BJ (cell line): ENCODE measurements at places on chromosomes 3 and 15.
A peak's percentile ranks its signal among the peaks of the same experiment; 100 is the strongest.

- DNase-seq, result no peak
Measured at GRCh38 chr15:42549032-42549491, 424 bp downstream of the HAUS2 start.

DNA sequence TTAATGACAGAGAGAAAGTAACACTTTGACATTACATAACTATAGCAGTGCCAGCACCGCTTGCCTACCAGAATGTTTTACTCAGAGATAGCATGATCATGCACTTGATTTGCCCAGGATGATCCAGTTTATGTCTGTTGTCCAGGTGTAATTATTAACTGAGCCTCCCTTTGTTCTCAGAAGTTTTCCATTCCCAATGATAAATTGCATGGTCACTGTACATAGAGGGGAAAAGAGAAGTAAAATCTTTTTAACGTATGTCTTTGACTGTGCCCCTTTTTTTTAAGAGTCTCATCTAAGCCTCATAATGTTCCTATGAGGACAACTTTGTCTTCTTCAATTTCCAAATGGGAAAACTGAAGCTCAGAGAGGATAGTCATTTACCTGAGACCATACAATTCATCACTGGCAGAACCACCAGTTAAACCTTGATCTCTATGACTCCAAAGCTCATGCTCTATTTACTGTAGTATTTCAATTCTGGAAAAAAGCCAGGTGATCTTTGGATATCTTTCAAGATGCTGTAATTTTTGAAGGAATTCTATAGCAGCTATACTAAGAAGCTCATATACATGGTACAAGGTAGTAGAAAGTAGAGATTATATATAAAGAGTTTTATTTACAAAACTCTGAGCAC lies 25.1 kb downstream of the C3orf85 start:
- no peak for DNase-seq

DNA sequence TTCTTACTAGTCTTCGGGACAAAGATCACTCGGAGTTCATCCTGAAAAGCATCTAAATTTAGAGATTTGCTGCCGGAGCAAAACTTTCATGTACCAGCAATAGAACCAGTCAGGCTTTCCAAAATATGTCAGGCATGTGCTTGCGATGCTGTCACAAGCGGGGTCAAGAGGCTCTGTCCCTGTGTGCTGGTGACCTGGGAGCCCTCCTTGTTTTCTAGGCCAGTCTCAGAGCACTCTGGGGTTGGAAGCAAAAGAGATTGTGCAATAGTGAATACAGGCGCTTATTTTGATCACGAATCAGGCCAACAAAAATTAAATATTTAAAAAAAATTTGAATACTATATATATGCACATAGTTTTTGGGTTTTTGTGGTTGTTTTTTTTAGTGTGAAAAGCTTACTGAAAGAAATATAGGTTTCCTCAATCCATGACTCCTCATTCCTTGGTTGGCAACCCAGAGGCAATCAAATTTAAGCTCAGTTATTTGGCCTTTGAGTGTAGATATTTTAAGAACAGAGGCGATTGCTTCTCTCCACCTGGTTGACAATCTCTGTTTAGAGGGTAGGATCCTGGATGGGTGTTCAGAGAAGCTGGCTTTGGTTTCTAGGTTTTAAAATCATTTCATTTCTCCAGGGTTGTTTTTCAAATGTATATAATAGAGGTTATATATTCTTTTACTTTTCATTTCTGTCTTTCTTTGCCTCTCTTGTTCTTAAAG lies 8.4 kb upstream of the KLHL24 start:
- no peak for DNase-seq

GRCh38 chr3:177473184-177473583 lies 275.9 kb upstream of the TBL1XR1 start:
- no peak for DNase-seq

- DNase-seq, result no peak
Measured at GRCh38 chr15:77038312-77039216, 32.3 kb downstream of the TSPAN3 start.

GRCh38 chr3:116848248-116848829 lies 138.8 kb downstream of the TUSC7 start:
- DNase-seq, result no peak

DNA sequence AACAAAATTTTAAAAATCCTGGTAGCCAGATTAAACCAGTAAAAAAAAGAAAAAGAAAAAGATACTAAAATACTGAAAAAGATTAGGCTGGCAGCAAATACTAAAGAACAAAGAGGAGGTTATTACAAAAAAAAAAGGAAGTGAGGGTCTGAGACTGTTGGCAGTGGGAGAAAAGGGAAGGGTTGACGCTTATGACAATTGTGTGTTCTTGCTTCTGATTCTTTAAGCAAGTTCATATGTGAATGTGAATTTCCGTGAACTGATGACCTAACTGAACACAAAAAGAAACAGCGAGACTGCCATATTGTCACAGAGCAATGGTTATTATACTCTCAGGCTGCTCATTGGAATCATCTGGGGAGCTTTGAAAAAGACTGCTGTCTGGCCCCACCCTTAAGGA lies 56.5 kb downstream of the ATP13A4 start:
- no peak for DNase-seq

DNA sequence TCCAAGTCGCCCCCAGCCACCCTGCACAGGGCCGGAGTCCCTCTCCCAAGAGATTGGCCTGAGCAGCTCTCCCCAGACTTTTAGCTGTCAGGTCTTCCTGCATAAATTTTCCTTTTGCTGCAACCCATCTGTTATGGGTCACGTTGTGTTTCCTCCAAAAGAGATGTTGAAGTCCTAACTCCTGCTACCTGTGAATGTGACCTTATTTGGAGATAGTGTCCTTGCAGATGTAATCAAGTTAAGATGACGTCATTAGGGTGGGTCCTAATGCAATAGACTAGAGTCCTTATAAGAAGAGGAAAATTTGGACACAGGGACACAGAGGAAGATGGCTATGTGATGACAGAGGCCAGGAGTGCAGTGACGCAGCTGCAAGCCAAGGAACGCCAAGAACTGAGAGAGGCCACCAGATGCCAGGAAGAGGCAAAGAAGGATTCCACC lies 13.2 kb upstream of the SLC6A6 start:
- DNase-seq, result no peak

DNA sequence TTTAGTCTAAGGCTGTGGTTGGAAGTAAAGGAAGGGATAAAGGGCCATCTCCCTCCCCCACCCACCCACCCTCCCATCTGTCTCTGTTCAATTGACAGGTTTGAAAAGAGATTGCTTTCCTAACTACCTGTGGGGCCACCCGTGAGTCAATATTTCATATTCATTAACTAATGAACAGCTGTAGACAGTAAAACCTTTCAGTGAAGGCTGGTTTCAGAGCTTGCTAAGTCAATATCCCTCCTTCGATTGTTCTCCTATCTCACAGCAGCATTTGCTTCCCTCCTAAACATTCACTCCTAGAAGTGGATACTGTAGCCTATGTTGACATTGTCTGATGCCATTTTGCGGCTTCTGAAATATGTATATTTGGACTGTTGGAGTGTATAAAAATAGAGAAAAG lies 85.9 kb upstream of the SYNPR start:
- DNase-seq, result no peak

DNA sequence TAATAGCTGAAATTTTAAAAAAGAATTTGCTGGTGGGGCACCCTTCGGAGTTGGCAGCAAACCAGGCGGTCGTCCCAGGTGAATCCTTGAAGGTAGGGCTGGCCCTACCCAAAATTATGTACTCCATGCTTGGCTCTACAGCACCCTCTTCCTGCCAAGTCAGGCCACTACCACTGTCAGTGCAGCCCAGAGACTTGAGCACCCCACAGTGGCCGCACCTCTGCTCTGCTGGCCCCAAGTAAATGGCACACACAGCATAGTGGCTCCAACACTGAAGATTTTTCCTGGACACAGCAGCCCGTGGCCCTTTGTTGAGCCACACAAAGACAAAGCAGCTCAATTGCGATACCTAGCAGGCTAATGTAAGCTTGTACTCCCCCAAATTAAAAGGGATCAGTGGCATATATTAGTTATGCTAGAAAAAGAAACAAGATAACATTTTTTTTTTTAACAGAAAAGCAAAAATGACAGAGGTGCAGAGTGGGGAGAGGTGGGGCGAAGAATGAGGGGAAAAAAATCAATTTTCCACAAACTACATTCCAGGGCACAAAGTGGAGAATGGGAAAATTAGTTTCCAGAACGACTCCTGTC lies 250.5 kb downstream of the UACA start:
- no peak for DNase-seq

DNA sequence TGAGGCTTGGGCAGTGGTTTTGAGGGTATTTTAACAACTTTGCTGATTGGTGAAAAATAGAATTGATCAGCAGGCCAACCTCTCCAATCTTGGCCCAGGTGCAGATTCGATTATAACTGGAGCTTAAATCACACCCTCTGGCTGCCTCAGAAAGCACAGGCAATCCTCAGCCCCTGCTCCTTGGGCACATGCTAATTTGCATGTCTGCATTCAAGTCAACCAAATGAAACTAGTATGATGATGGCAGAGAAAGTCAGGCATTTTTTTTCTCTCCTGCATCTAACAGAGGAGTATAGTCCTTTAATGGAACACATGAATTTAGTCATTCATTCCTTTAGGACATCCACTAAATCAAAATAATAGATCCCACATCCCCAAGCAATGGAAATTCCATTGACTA lies 16.8 kb upstream of the NMNAT3 start:
- DNase-seq, result no peak

DNA sequence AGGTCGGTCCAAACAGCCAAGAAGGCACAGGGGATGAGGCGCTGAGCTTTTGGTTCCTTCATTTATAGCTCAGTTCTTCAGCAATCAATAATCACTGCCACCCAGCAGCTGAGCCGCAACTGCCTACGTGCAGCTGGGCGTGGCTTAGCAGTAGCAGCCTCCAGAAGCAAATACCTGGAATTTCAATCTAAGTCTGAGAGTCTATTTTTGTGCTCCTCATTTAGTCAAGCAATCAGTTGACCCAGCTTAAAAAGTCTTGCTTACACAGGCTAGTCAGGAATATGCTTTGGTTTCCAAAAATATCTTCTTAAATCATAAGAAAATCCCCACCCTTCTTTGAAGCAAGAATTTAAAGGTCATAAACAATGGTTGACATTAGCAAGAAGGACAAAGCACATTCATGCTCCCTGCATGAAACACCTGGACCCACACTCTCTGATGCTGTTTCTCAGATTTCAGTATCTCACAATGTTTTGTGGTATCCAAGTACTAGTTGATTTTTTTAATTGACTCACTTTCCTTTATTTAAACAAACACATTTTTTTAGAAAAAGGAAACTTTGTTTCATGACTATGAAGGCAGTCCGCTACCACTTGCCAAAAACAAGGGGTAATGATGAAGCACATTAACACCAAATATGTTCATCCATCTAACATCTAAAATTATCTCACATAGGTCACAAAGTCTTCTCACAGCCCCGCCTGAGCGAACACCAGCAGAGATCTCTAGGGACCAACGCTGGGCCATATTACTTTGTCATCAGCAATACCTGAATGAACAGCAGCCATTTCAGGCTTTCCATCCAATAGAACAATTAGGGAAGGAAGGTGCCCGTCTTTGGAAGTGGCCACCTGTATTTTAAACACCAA lies 106.1 kb downstream of the OXNAD1 start:
- DNase-seq, result no peak

GRCh38 chr3:193554811-193555210 lies at the start of gene ATP13A4:
ATP13A4 (minus strand) TSS chr3:193554895; CDS start chr3:193554799, 96 bp downstream.
- no peak for DNase-seq

- DNase-seq, result no peak
Measured at GRCh38 chr3:17195192-17195611, 310.4 kb downstream of the PLCL2 start.

GRCh38 chr3:123993818-123994217 lies 1.9 kb upstream of the ROPN1 start:
- DNase-seq, result no peak

DNA sequence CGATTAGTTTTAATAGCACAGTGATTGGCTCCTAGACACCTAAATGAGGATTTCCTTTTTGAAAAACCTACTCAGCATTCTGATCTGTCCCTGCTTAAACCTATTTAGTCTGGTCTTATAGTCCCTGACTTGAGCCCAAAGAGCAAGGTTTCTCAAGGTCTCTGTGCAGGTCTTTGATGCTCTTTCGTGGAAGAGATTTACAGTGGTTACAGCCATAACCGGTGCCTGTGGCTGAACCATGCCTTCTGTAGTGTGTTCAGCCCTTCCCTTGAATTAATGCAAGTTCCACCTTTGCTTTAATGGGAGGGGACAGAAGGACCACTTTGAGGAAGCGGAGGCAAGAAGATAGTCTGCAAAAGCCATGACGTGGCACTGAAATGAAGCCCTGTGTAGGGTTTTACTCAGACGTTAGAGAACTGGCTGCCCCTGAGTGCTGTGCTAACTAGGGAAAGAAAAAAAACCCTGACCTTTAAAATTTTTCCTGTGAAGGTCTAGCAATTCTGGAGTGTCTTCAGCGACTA lies 43.0 kb downstream of the ZBTB38 start:
- no peak for DNase-seq

DNA sequence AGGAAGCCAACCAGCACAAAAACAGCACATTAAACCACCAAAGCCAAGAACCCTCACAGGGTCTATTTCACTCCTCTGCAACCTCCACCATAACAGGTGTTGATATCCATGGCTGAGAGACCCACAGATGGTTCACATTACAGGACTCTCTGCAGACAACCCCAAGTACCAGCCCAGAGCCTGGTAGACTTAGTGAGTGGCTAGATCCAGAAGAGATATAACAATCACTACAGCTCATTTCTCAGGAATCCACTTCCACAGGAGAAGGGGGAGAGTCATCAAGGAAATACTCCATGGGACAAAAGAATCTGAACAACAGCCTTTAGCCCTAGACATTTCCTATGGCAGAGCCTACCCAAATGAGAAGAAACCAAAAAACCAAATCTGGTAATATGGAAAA lies 168.1 kb upstream of the CD96 start:
- no peak for DNase-seq

DNA sequence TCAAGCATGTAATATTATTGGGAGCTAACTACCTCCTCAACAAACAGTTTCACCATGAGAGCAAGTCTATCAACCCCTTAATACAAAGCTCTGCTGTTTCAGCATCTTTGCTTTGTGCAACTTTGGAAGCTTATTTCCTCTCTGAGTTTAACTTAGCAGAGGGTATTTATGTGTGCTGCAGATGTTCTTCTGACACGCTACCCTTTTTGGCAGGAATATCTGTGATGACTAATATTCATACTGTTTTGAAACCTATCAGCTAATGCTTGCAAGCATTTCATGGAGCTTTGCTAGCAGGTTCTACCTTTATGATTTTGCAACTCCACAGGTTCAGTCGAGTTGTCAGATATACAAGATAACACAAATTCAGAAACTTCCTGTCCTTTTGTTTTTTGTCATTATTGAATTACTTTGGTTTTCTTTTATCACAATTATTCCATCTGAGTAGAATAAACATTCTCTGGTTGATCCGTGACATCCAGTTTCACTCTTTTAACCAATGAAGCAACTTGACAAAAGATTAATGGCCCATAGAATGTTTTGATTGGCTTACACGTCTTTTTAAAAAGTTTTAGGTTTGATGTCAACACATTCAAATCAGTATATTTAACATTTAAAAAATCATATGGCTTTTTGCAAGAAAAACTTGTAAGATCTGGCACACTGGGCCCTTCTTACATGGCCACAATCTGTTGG lies 1.7 kb upstream of the SLC9A9 start:
- DNase-seq, result peak; percentile 70

GRCh38 chr15:100920516-100921135 lies 1.5 kb downstream of the LRRK1 start:
- no peak for DNase-seq

- DNase-seq, result no peak
Measured at GRCh38 chr3:133989936-133990702, 39.6 kb downstream of the SLCO2A1 start.
